ENCODE measurements at places on chromosomes 6 and 20. TPM values are rescaled to one million over a fixed set of nuclear protein-coding genes. Genes with fewer than 3 reads are reported as not detected.

The RAMACL gene
- 0.11 TPM for polyA plus RNA-seq

The CST7 gene
- 21.3 TPM for polyA plus RNA-seq

The PAX1 gene
- polyA plus RNA-seq = not detected

The OR2B6 gene
- polyA plus RNA-seq = not detected

The RSPO3 gene
- not detected for polyA plus RNA-seq

The ZNF391 gene
- 5.1 TPM for polyA plus RNA-seq

DNA sequence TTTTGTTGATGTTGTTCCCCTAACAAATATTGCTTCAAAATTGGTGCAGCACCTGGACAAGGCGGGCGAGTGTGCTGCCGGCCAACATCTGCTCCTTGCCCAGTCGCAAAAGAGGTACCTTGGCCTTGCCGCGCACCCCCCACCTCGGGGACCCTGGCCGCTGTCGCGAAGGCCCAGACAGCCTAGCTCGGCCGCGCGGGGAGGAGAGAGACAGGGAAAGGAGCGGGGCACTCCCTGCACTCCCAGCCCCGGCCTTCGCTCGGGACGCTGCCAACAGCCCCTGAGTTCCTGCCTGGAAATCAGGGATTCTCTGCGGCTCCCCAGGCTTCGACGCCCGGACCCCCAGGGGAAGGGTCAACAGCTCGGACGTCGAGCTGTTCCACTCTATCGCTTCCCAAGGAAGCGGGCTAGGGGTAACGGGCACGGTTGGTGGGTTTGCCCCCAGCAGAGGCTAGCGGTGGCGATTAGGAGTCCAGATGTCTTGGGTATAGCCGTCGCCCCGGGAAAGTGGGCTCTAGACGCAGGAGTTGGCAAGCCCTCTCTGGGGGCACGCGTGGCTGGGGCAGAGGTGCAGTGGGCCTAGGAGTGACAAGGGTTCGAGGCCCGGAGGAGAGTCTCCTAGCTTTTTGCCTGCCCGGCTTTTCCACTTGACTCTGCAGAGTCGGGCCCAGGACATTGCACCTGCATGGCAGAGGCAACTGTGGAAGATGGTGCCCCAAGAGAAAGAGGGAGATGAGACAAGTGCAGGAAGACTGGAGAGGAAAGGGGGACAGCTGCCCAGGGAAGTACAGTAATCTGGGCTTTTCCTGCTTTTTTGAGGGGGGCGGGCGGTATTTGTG lies 8.2 kb downstream of the POU3F2 start:
- peaks cover 30% of the 10 kb centered on the region for H3K4me1 ChIP-seq
- H3K4me3 ChIP-seq = no peak overlapping the region
- peaks cover 7% of the 10 kb centered on the region for H3K36me3 ChIP-seq
- no peak overlapping the region for H3K27ac ChIP-seq

- DNase-seq = peak; percentile 52
- peaks cover 4% of the 10 kb centered on the region for H3K36me3 ChIP-seq
- H3K4me3 ChIP-seq = peak overlapping the region; percentile 67
- no peaks in the 10 kb centered on the region for H3K27me3 ChIP-seq
Measured at GRCh38 chr6:149233056-149233715, 84.3 kb upstream of the TAB2 start.

GRCh38 chr6:70186461-70186860 lies 116.4 kb downstream of the COL9A1 start:
- no peaks in the 10 kb centered on the region for H3K4me1 ChIP-seq
- H3K4me3 ChIP-seq = no peak overlapping the region

GRCh38 chr6:47247227-47247797 lies 62.4 kb downstream of the TNFRSF21 start:
- H3K4me1 ChIP-seq = peaks cover 42% of the 10 kb centered on the region
- H3K4me3 ChIP-seq = no peak overlapping the region
- H3K27me3 ChIP-seq = peaks cover 4% of the 10 kb centered on the region
- no peak overlapping the region for H3K27ac ChIP-seq
- no peaks in the 10 kb centered on the region for H3K36me3 ChIP-seq

- H3K27ac ChIP-seq = no peak overlapping the region
- DNase-seq = no peak
- H3K4me1 ChIP-seq = no peaks in the 10 kb centered on the region
- no peaks in the 10 kb centered on the region for H3K36me3 ChIP-seq
Measured at GRCh38 chr20:6888736-6889395, 121.4 kb downstream of the BMP2 start.

DNA sequence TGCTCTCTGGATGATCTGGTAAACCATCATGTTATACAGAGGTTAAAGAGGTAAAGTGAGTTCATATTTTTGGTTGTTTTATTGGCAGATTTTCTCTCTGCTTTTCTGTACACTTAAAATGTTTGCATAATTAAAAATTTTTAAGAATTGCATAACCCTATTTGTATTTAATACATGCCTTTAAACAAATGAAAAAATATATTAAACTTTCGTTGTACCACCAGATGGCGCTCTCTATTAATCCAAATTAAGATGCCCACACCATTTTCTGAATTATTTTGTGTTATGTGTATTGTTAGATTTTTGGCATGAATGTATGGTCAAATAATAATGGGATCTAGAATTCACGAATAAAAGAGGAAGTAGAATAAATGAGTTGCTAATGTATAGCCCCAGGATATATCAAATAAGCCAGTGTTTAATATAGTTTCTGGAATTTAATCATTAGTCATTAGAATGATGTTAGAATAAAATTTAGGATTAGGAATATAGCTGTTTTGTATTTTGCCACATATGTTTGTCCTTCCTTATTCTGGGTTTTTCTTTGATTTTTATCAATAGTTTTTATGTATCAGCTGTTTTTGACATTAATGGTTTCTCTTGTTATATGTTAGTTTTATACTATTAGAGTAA lies 38.9 kb downstream of the SMAP1 start:
- H3K27me3 ChIP-seq = no peaks in the 10 kb centered on the region
- H3K4me1 ChIP-seq = peaks cover 37% of the 10 kb centered on the region
- H3K27ac ChIP-seq = no peak overlapping the region
- no peak overlapping the region for H3K4me3 ChIP-seq

- H3K4me1 ChIP-seq = no peaks in the 10 kb centered on the region
- H3K27me3 ChIP-seq = peaks cover 12% of the 10 kb centered on the region
- no peaks in the 10 kb centered on the region for H3K36me3 ChIP-seq
- no peak overlapping the region for H3K27ac ChIP-seq
- DNase-seq = no peak
- no peak overlapping the region for H3K4me3 ChIP-seq
Measured at GRCh38 chr6:153231048-153231646, 100.1 kb upstream of the RGS17 start.

DNA sequence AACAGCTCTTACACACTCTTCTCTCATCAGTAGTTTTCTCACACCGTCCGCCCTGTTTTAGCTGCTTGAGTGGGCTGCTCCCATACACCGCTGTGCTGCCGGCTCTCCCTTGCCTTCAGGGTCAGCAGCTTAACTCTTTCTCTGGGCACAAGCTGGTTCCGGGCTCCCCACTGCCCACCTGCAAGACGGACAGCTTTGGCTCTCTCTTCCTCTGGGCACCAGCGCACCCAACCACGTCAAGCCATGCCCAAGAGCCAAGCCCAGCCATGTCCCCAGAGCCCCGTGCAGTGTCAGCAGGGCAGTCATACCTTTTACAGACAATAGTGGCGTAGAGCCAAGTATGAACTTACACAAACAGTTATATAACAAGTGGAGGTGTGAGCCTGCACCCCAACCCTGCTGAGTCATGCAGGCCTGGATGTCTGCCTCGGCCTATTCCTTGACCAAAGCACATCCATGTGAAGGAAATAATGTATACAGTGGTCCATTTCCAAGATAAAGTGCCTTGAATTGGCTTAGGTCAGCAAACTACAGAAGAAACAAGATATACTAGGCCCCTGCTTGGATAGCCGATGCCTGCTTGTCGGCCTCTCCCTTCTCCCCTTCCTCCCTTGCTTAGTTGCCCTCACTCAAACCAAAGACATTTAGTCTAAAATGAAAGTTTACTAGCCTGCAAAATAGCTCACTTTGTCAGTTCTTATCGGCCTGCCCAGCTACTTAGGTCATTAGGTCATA lies 89.3 kb downstream of the JPH2 start:
- H3K4me1 ChIP-seq = no peaks in the 10 kb centered on the region
- H3K27ac ChIP-seq = no peak overlapping the region
- peaks cover 27% of the 10 kb centered on the region for H3K27me3 ChIP-seq
- no peak for DNase-seq

DNA sequence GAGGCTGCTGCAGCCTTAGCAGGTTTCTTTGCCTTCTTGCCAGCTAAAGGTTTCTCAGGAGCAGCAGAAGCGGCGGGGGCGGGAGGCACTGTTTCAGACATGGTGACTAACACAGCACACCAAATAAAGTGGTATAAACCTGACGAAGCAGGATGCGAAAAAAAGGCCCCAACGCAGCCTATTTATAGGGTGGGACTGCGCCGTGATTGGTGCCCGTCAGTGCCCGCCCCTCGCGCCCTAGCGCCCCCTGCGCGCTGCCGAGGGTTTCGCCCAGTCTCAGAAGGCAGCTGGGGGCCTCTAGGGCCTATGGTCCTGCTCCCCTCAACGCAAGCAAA lies 55.0 kb downstream of the TRIM38 start:
- H3K36me3 ChIP-seq = no peaks in the 10 kb centered on the region
- peaks cover 16% of the 10 kb centered on the region for H3K4me1 ChIP-seq
- peak overlapping the region; percentile 35 for H3K27ac ChIP-seq

Data from naive thymus-derived CD8-positive, alpha-beta T cell (primary cell).